ENCODE measurements at places on chromosomes 4 and X.

GRCh38 chr4:105560421-105560848, 8.0 kb downstream of the ARHGEF38 start:
- no peak for DNase-seq

DNA sequence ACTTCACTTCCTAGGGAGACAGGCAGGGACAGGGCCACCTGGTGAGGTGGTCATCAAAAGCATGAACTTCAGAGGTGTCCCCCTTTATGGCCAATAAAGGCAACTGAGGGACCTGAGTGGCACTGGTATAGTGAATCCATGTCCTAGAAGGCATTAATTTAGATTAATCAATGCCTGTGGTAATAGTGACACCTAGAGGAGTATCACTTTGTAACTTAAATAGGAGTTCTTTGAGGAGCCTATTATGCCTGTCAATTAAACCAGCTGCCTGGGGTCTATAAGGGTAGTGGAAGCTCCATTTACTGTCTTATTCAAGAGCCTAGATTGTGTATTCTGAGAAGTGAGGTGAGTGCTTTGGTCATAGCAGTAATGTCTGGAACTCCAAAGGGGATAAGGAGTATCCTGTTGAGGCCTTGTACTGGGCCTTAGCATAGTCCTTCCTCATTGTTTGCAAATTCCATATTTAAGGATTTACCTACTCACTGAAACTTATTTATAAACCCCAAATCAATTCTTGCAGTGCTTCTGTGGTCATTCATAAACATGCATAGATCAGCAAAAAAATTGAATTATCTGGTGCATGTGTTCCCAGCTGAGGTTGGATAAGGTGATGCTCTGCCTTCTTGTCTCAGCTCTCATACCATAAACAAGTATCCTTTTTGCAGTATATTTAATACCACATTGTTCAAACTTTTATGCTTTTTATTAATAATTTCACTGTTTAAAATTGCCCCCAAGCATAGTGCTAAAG, 213.8 kb upstream of the RADX start:
- DNase-seq, result no peak

DNA sequence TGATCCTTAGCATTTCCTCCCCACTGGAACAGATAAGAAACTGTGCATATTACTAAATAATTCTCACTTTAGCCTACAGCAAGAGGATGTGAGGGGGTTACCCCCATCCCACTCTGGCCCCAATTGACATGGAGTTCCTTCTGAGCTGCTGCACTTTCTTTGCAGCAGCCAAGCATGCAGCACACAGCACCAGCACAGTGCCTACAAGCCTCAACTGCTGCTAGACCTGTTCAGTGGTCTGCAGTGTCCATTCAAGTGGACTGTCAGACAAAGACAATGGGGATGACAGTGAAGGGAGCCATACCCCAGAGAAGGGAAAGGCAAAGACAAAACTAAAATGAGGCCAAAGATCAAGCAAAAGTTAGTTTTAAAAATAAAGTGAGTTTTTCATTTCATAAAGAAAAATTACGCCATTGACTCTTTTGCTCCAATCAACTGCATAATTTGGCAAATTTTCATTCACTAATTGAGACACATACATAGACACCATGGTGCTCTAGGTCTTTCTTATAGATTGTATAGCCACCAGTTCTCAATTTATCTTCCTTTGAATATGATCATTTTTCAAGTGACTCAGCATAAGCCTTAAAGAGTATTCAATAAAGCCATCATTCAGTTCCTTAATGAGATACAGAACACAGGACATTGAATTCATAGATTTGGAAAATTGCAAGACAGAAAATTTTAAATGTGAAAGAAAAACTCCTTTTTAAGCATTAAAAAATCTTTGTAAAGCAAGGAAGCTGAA, 410.6 kb downstream of the HNRNPD start:
- no peak for DNase-seq

DNA sequence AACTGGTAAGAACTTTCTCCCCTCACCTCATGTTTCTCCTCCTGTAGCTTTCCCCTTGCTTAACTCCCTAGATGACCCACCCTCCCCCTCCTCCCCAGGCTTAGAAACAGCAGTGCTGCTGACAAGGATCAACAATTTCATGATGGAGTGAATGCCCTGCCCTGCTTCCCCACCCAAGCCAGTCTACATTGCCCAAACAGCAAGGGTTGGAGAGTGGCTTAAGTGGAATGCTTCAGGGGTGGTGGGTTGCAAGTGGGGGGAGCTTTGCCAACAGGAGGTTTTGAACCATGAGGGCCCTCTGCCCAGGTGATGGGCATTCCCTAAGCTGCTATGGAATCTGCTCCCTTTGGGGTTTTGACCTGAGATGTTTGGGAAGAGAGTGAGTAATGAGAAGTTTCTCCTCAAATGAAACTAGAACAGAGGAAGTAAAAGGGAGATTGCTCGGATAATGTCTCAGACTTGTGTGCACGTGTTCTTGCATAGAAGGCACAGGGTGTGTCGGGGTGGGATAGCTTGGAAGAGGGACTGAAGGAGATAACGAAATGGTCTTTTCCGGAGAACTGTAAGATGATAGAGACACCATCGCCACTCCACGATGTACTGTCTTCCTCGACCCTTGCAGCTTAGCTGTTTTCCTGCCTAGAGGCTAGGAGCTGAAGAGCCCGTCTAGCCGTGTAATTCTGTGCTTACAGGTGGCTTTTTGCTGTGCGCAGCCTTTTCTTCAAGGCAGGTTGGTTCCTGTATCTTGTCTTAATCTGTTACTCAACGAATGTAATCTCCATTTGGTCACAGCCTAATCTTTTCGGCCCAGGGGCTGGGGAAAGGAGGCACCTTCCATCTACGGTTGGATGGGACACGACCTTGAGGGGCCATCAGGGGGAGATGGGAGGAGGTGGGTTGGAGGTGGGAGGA, 10.1 kb downstream of the GDPD2 start:
- DNase-seq, result no peak
